ENCODE measurements at places on chromosomes 16 and 17.

- no peak for DNase-seq
These were observed 8.8 kb upstream of the LPCAT2 start for GRCh38 chr16:55499951-55500529.

- DNase-seq = no peak
These were observed 58.3 kb downstream of the B9D1 start for GRCh38 chr17:19304209-19304608.

DNA sequence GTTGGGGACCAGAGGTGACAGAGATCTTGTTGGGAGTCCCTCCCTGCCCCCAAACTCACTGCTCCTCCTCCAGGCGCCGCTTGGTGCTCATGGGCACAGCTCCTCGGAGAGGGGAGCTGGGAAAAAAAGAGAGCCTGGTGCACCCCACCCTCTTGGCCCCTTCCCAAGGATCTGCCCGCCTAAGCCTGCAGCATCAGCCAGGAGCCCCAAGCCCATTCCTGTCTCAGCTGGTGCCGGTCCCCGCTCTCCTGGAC lies 400 bp downstream of the HCFC1R1 start:
- no peak for DNase-seq

DNA sequence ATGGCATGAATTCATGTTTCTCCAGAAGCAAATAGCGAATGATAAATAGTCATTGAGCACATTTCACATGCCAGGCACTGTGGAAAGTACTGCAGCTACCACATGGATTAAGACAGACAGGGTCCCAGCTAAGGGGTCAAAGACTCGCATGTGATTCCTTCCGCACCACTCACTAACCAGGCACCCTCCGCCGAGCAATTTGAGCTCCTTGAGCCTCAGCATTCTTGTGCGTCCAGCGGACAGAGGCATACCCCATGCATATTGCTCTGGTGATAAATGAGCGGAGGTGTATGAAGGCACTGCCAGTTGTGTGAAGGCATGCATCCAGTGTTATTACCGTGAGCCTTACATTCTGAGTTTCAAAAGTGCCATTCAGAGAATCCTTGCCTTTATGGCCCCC lies 358.7 kb downstream of the HS3ST4 start:
- no peak for DNase-seq

GRCh38 chr16:89697616-89698331 lies 3.7 kb downstream of the SPATA2L start:
- no peak for DNase-seq

DNA sequence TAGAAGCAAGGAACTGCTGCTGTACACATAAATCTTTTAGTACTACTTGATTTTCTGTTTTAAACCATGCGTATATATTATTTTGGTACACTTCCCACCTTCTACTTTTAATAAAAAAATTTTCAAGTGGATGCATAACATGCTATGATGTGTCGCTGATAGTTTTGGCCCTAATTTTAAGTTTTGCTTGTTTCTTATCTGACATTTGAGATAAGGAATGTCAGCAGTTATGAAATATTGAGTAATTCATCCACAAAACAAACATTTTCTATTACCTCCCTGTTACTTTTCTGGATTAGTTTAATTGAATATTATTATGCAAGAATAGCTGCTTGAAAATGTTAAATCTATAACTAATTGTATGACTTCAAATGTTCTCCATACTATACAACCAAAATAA lies 35.8 kb downstream of the N4BP1 start:
- no peak for DNase-seq

GRCh38 chr16:85595812-85596502 lies 17.2 kb upstream of the GSE1 start:
- no peak for DNase-seq

GRCh38 chr17:81858170-81858966 lies 2.0 kb downstream of the P4HB start:
- DNase-seq = no peak

DNA sequence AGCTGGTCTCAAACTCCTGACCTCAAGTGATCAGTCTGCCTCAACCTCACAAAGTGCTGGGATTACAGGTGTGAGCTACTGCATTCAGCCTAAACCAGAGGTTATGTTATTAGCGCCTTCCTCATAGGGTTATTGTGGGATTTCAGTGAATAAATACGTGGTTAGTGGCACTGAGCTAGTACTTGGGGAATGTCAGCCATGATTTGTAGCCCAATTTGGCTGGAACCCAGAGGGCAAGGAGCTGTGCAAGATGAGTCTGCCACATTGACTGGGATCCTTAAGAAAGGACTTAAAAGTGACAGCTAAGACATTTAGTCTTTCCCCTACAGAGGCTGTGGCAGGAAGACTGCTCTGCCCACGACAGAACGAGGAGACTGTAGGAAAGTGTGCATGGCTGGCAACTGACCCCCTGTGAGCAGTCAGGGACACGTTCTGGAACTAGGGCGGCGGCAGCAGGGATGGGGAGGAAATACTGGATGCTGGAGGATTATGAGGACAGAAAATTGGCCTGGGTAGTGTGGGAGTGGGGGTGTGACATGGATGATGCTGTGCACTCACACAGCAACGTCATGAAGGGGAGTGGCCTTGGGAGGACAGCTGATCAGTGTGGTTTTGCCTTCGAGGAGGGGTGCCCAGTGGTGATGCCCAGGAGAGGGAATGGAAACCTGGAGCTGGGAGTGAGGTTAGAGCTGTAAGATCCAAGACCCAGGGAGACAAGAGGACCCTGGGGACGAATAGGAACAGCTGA lies 14.6 kb downstream of the ATP5PD start:
- peak; percentile 42 for DNase-seq

DNA sequence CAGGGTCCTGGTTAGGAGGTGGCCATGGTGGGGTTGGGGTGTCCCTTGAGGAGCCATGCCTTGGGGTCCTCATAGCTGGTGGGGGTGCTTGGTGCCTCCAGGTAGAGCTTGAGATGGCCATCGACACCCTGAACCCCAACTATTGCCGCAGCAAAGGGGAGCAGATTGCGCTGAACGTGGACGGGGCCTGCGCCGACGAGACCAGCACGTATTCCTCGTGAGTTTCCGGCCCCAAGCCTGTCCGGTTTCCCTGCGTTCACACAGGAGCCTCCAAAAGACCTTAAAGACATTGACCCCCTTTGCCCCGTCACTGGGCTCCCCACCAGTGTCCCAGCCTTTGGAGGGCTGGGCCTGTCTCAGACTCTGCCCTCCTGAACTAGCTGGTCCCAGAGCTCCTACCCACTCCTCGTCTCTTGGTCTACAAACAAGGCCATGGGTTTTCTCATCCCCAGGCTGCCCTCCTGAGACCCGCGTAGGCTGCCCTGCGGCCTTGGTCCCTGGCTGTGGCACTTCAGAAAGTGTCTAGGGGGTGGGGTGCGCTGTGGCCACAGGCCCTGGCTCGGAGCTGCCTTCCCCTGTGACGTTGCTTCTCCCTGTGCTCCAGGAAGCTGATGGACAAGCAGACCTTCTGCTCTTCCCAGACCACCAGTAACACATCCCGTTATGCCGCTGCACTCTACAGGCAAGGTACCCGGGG lies 11.8 kb downstream of the POLR3E start:
- DNase-seq = no peak

DNA sequence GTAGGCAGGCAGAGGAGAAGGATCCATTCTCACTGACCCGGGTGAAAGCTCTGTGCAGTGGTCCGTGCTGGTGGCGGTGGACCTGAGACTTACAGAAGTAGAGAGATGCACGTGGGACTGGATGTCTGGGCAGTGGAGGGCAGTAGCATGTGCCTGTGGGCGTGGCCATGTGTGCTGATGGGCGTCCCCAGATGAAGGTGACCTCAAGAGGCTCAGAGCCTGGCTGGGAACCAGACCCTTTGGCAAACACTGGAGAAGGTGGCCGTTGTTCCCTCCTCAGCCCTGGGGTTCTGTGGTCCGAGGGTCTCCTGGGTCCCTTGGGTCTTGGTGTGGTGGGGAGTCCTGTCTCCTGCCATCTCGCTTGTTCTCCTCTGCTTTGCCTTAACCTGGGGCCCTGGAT lies 15.6 kb downstream of the WSCD1 start:
- DNase-seq = no peak

- no peak for DNase-seq
These were observed 33.5 kb upstream of the SKAP1 start for GRCh38 chr17:48463526-48463925.

- DNase-seq = no peak
These were observed 29.7 kb upstream of the FASN start for GRCh38 chr17:82127704-82128103.

DNA sequence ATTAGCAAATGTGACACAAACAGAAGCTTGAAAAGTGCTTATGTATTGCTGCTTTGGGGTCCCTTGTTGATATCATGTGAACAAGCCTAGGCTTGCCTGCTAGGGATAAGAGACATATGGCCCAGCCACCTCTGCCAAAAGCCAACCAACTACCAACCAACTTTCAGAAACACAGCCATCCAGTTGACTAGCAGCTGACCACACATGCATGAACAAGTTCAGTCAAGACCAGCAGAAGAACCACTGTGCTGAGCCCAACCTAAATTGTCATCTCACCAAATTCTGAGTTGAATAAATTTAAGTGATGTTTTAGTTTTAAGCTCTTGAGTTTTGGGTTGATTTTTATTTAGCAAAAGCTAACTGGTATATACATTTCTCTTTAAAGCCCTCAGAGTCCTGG lies 3.5 kb downstream of the ERN2 start:
- DNase-seq = no peak

GRCh38 chr17:53093391-53093790 lies 729.3 kb upstream of the KIF2B start:
- DNase-seq = no peak

DNA sequence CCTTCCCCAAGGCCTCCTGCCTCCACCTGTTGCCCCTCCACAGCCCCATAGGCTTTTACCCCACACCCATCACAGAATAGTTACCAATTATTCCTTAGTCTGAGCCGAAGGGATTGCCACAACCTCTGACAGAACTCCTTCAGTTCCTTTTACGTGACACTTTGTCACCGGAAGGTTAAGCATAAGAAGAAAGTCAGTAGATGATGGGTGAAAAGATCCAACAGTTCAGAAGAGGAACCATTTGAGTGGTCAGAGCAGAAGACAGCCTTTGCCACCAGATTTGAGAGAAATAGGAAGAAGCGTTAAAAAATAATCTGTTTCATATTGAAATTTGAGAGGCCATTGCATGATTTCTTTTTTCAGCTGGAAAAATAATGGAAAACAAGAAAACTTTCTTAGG lies 1.2 kb downstream of the SRR start:
- DNase-seq = no peak

DNA sequence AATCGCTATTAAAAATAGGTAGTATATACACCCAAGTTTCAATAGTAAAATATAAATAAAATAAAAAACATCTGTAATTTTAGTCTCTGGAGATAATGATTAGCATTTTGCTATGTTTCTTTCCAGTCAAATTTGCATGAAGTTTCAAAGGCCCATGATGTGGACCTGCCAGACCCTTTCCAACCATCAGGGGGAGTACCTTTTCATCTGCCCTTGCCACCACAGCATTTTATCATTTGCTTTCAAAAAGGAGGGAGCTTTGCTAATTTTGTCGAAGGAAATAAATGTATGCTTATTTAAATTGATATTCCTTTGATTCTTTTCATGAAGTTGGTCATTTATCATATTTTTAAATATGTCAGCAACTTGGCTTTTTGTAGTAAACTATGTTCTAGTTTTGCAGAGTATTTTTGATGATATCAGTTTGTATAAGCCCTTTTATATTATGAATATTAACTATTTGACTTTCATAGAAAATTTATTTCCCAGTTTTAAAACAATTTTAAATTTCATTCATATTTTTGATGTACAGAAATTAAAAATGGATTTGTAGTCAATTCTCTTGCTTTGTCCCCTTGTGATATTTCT lies 115.2 kb upstream of the NETO2 start:
- DNase-seq = no peak

DNA sequence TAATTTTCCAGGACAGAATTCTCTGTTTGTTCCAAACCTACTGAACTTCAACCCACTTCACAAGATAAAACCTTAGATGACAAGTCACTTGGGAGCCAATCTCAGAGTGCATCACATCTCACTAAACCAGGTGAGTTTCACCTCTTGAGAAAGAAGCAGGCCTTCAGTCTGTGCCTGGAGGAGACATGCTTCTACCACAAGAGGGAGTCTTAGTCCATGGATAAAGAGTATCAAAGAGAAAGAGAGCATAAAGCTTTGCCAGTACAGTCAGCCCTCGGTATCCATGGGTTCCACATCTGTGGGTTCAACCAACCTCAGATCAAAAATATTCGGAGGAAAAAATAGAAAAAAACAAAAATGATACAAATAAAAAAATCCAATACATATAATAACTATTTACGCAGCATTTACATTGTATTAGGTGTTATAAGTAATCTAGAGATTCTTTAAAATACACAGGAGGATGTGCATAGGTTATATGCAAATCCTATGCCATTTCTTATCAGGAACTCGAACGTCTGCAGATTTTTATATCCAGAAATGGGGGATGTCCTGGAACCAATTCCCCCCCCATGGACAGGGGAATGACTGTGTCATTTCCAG lies 37.7 kb downstream of the DUSP14 start:
- no peak for DNase-seq

GRCh38 chr17:45311401-45311759 lies 5.4 kb downstream of the MAP3K14 start:
- DNase-seq = no peak

DNA sequence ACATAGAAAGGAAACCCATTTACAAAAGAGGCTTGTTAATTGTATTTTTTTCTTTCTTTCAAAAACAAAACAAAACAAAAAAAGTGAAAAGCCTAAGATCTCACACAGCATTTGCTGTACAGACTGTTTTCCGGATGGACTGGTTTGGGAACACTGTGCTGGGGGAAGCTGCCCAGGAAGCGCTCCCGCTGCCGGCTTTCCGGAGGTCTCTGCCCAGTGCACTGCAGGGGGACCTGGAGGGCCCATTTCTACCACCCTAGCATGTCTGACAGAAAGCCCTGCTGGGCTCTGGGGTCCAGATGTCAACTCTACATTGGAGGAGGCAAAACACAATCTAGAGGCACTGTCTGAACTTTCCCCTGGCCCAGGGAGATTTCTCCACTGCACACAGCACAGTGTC lies 26.3 kb upstream of the CLEC18B start:
- DNase-seq = no peak

Measured in GM12891 (cell line).